ENCODE measurements at places on chromosomes 11 and 22.

GRCh38 chr11:27315836-27316235 lies 47.2 kb downstream of the CCDC34 start:
- no peak for DNase-seq

DNA sequence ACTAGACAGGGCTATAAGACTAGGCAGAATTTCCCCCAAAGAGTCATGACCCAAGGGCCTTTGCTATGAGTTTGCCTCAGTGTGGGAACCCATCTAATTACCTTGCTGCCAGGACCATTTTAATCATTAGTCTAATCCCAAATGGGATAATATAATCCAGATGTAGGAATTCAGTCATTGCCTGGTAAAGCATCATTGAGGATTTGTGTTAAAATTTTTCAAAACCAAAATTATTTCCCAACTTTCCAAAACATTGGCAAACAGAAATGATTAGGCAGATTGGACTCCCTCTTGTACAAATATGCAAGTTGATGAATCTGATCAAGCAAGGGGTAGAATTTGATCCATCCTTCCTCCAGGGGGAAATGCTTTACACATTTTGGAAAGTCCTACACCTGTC lies 16.2 kb upstream of the MMP13 start:
- DNase-seq = no peak

- DNase-seq = no peak
Observed at GRCh38 chr11:119807841-119808240, 78.8 kb upstream of the NECTIN1 start.

DNA sequence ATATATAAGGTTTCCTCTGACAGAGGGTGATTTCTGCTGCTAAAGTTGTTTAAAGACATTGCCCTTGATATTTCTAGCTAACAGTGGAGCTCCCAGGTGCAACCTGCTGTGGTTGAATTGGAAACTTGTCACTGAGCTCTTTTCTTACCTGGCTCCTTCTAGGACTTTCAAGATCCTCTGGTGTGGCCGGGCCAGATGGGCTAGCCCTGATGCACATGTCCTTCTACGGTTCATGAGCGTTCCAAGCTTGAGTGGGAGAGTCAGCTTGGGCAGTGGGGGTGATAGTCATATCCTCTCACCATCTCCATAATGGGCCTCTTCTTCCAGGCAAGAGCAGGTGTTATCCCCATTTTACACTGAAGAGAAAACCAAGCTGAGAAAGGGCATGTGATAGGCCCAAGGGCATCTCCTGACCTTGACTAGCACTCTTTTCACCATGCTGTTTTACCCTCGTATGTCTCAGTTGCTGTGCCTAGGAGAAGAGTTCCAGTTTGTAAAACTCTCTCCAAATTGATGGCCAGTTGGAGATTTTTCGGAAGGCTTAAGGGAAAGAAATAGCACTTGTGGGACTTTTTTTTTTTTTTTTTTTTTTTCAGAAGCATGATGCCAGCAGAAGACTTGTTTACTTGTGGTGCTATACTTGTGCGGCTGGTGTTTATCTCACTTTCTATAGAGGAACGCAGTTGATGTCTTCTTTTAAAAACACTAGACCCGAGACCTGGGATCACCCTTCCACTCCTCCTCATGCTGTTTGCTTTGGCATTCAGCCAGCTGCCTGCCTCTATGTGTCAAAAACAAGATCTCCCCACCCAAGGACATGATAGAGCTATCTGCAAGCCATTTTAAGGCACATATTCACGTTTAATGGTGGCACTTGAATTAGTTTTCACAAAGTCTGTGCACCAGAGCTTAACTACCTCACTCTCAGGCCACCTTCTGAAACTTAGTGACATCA lies 32.6 kb downstream of the TEAD1 start:
- DNase-seq = no peak

- DNase-seq = no peak
Observed at GRCh38 chr11:117535201-117535849, 207.7 kb downstream of the CEP164 start.
